ENCODE measurements at places on chromosomes 5 and 9.

- no peak for DNase-seq
These were observed 205.6 kb upstream of the MPDZ start for GRCh38 chr9:13485068-13485596.

GRCh38 chr5:71971862-71972261 lies 135.4 kb upstream of the MAP1B start:
- no peak for DNase-seq

- DNase-seq: no peak
These were observed 354.8 kb downstream of the DMRT2 start for GRCh38 chr9:1404940-1405339.

DNA sequence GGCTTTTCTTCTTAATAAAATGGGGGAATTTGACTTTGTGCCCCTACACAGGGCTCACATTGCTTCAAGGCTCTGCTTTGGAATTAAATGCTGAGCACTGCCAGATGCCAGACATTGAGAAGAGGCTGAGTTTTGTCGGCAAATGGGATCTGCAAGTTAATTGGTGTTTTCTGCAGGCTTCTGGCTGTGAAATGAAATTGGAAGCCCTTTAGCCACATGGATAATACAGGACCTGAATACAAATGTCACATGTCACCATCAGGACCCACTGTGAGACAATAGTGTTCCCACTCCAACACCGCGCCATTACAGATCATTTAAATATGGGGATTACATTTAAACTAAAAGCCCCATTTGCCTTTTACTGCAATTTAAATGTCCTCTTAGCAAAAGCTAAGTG lies 164.4 kb downstream of the ZSWIM6 start:
- no peak for DNase-seq

DNA sequence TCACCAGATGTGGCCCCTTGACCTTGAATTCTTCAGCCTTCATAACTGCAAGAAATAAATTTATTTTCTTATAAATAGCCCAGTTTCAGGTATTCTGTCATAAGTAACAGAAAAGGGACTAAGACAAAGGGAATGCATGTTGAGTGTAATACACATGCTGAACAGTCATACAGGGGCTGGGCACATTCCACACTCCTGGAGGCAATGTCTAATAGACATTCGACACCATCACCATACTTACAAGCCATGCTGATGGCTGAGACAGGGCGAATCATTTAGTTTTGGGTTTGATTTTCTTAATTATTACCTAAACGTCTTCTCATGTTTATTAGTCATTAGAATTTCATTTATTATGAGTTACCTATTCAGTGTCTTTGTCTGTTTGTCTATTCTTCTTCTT lies 68.5 kb downstream of the TENT4A start:
- DNase-seq: no peak

- no peak for DNase-seq
These were observed 74.2 kb downstream of the MAMDC2 start for GRCh38 chr9:70117835-70118319.

GRCh38 chr5:132753135-132753987 lies 6.1 kb downstream of the CCNI2 start:
- no peak for DNase-seq

DNA sequence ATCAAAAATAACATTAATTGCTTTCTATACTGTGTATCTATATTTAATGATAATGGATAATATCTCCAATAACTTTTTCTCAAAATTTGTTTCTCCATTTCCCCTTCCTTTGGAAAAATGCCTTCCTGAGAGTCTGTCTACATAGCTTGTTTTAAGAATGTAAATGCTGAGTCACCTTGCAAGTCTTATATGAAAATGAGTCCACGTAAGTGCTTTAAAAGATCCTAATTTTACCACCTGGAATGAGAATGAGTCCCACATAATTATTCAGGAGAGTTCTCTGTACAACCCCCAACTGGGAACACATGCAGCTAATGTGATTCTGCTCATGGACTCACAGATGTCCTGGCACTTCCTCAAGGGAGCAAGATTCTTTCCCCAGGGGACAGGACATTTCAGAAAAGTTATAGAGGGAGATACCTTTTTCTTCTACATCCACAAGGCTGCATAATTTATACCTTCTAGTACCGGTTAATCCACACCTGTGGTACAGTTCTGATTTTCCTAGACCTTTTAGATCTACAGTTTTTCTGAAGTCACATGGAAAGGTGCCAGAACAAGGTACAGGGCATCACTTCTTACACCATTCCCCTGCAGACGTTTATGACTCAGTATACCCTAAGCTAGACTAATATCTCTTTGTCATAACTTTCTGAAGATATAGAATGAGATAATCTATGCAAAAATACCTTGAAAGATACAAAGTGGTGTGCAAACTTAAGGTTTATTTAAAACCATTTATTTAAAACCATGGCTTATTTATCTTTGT lies 314.1 kb downstream of the CETN3 start:
- DNase-seq: no peak

DNA sequence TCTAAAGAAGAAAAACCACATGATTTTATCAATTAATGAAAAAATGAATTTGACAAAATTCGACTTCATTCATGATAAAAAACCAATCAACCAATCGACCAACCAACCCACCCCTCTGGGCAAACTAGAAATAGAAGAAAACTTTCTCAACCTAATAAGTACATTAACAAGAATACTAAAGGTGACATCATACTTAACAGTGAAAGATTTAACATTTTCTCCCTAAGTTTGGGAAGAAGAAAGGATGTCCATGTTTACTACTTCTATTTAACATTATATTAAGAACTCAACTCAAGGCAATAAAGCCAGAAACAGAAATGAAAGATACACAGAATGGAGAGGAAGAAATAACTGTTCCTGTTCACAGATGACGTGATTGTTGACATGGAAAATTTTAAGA lies 476.1 kb upstream of the MEF2C start:
- no peak for DNase-seq

- DNase-seq: no peak
These were observed 12.5 kb downstream of the NREP start for GRCh38 chr5:111744455-111744854.

GRCh38 chr9:98248737-98249474 lies 6.5 kb downstream of the TBC1D2 start:
- DNase-seq: no peak

GRCh38 chr9:70601000-70601951 lies 186.8 kb upstream of the KLF9 start:
- DNase-seq: peak; percentile 97

All from NCI-H1092 treated with DMSO at 0.1 percent for 48 hours (cell line).